ENCODE measurements at places on chromosomes 2 and 18. TPM values are rescaled to one million over a fixed set of nuclear protein-coding genes. Genes with fewer than 3 reads are reported as not detected.

Gene MOB1A
- 215 TPM for total RNA-seq

Gene MITD1
- total RNA-seq = 78.7 TPM

Gene GATA6
- total RNA-seq = not detected

Gene CCDC178
- total RNA-seq = not detected

Gene PJVK
- 1.0 TPM for total RNA-seq

Gene SNRPD1
- 76.9 TPM for total RNA-seq

Gene C1QL2
- total RNA-seq = not detected

Gene MAP4K4
- total RNA-seq = 120 TPM

Gene POU3F3
- total RNA-seq = not detected

Gene LHCGR
- not detected for total RNA-seq

Gene SLC4A3
- total RNA-seq = not detected

Gene PTPRN
- total RNA-seq = not detected

Gene ANKRD30B
- total RNA-seq = not detected

Gene RGPD6
- total RNA-seq = 9.2 TPM

Gene STARD6
- total RNA-seq = not detected

Gene MARCHF4
- not detected for total RNA-seq

Gene PLB1
- total RNA-seq = 0.98 TPM

Gene TFPI
- total RNA-seq = not detected

Gene GAL3ST2
- not detected for total RNA-seq

Gene SPP2
- not detected for total RNA-seq

Gene IL36B
- not detected for total RNA-seq

Gene CHST9
- not detected for total RNA-seq
